Muscle of arm (tissue), 14 donors: ENCODE measurements at places on chromosomes 3 and 15.

DNA sequence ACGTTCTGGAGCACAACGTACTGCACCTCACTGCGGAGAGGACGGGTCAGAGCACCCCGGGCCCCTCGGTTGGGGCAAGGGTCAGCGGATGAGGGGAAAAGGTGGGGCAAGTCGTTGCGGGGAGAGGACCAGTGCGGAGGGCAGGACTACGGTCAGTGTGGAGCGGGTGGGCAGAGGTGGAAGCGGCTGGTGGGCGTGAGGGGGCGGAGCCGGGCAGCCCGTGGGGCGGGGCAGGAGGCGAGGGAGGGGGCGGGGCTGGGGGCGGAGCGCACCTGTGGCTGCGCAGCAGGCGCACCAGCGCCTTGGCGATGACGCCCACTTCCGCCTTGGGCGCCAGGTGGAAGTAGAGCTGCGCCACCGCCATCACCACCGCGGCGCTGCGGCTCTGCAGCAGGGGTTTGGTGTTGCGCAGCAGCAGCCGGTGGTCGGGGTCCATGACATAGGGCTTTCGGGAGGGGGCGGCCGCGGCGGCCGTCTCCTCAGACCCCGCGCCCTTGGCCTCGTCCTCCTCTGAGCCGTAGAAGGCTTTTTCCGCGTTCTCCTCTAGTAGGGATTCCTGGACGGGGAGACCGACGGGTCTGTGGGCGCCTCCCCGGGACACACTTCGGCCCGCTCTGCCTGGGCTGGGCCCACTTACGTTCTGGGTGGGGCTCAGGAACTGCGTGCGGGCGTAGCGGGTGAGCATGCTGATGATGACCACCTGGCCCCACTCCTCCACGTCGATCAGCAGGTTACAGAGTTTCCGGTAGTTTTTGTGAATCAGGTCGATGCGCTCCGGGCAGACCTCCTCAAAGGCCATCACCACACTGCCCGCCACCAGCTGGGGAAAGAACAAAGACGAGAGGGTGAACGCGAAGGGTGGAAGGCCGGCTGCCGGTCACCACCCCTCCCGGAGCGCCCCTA, 29.2 kb downstream of the AP3B2 start:
- DNase-seq, result no peak

DNA sequence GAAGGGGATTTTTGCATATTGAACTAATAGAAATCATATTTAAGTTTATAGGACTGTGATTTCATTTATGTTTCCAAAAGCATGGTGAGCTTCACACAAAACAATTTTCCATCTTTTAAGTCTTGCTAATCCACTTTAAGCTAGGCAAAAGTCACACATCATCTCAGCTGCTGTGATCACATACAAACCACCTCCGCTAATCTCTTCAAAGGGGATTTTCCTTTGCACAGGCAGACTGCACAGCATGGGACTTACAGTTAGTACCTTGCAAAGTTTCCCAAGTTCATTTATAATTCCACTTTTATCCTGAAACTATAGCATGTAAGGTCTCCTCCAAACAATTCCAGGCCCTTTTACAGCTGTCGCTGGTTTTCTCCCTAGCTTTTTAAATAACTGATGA, 225.1 kb upstream of the CNTN3 start:
- peak; percentile 6 for DNase-seq

DNA sequence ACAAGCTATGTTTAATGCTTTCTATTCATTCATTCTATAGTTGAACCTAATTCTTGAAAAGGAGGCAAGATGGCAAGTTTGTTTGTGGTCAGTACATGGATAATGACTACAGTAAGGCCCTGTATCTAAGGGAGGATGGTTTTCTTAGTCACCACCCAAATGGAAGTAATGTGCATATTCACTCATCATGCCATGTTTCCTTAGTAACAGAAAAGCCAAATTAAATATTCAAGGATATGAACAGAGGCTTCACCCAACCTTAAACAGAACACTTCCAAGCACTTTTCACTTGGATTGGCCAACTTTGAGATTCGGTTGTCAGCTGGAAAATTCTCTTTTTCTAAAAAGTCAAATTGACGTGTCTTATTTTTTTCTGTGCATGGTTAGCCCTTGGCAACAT, 805.3 kb upstream of the LMCD1 start:
- no peak for DNase-seq

GRCh38 chr3:97694876-97695275, 69.7 kb upstream of the ARL6 start:
- no peak for DNase-seq

- DNase-seq, result no peak
These were observed 629.0 kb upstream of the TBL1XR1 start for GRCh38 chr3:177826253-177826652.

- DNase-seq, result no peak
These were observed 37.9 kb downstream of the TNK2 start for GRCh38 chr3:195870442-195870841.

GRCh38 chr15:78368651-78369050, 28.5 kb downstream of the CRABP1 start:
- no peak for DNase-seq

GRCh38 chr3:138078901-138079344, 36.5 kb downstream of the DZIP1L start:
- DNase-seq, result no peak

GRCh38 chr3:181457190-181457589, 254.5 kb upstream of the SOX2 start:
- DNase-seq, result no peak

DNA sequence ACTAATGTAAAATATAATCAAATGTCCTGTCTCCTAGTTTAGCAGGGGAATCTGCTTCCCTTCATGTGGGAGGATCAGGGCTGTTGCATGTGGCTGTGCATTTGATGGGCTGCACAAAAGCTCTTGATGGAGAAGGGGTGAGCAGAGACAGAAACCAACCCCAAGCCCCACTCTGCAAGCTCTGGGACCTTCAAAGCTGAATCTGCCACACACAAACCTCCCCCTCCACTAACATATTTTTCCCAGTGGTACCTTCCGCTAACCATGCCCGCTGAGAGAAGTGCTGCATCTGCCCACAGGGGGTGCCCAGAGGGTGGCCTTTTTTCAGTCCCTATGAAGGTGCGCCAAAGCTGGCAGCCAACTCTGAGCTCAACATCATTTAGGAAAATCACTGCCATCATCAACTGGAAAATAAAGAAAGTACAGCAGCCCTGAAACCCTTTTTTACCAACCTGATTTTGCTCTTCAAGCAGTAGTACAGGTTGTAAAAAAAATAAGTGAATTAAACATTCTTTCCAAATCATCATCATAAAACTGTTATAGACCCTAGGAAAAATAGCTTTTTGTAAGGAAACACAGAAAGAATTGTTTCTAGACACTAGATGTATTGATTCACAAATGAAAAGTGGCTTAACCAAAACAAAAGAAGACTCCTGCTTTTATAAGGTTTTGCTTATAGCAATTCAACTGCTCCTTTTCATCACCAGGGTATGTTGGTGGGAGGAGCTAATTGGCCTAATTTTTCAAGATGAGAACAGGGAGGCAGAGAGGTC, 97.0 kb downstream of the HHLA2 start:
- no peak for DNase-seq

DNA sequence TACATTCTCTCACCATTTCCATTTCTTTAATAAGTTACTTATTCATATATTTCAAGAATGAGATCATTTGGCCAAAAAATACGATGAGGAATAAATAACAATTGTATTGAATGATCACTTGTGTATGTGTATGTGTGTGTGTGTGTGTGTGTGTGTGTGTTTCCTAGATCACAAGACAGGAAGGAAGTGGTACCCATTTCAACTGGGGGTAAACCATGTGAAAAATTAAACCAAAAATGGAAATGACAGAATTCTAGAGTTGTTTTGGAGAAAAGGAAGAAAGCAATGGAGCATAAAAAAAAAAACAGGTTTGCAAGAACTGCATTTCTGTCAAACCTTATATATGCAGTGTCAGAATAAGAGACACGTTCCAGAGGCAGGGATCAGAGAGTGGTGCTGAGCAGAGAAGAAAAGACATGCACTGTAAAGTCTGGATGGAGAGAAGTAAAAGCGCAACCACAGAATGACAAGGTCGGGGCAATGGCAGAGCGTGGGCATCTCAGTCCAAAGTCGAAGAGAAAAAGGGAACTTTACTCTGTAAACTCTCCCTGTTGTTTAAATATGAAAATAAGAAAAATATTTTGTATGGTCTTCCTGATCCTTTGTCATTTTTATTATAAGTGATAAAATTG, 75.5 kb downstream of the PEX5L start:
- DNase-seq, result no peak

GRCh38 chr15:78956937-78957336, 12.1 kb upstream of the CTSH start:
- no peak for DNase-seq

GRCh38 chr3:122312826-122313225, 12.2 kb upstream of the CSTA start:
- DNase-seq, result no peak

DNA sequence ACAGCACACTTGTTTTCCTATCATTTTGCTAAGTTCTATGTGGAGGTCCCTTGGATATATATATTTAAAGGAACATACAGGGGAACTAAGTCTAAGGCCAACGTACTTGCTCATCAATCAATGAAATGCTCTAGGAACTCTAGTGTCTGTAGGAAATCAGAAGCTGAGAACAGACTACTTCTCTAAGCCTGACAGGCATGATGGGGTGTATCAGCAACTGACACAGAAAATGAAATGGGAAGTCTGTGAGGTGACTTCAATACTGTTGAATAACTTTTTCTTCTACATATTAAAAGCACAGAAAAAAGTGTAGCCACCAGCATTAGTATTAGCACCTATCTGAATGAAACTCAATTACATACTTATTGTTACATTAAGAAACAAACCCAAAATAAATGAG, 56.9 kb upstream of the CSPG5 start:
- no peak for DNase-seq

DNA sequence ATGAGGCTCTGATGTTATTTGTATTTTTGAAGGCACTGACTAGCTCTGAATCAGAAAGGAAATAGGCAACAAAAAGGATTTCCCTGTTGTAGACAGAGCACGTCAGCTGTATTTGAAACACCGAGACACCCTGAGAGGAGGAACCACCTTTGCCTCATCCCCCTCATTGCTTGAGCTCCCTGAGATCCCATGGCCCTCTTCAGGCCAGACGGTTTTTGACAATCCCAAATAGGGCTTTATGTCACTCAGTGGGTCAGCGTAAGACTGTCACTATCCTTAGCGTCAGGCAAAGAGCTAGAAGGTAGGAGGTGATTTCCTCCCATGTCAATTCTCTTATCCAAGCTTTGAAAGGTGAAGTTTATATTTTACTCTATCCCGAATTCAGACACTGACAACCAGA, 254.3 kb downstream of the ZNF621 start:
- no peak for DNase-seq

GRCh38 chr3:45915518-45916231, 27.6 kb upstream of the CXCR6 start:
- DNase-seq, result no peak

- no peak for DNase-seq
These were observed 1270.0 kb downstream of the ROBO1 start for GRCh38 chr3:78497767-78498166.

DNA sequence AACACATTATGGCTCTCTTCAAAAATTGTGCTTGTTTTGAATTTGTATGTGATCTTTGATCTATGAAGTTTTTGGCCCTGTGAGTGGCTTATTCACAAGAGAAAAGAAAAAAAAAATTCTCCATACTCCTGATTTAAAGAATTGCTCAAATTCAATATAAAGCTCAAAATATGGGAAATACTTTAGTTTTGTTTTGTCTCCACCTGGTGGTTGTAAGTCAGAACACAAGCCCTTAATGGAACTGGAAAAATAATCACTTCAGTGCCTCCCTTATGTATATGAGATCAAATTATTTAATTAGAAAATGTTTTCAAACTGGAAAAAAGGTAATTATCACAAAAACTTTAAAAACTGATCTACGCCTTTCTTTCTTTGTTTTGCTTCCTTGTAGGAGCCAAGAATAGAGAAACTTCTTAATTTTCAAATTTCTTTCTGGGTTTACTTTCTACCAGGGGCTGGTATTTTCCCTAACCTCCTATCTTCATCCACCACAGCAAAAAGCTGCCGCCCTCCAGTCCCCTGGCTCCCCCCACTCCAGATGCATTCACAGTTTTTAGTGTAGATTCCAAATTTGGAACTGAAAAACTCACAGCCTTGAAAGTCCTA, 50.6 kb downstream of the SERP1 start:
- DNase-seq, result peak; percentile 64
